ENCODE measurements at places on chromosomes 13 and 19.
A peak's percentile ranks its signal among the peaks of the same experiment; 100 is the strongest.

- H3K27ac ChIP-seq = peak overlapping the region; percentile 33
- DNase-seq = no peak
- H3K4me3 ChIP-seq = no peak overlapping the region
- H3K4me1 ChIP-seq = peaks cover 21% of the 10 kb centered on the region
- peaks cover 85% of the 10 kb centered on the region for H3K36me3 ChIP-seq
Measured at GRCh38 chr19:8487137-8487851, 15.1 kb downstream of the PRAM1 start.

GRCh38 chr13:23985060-23985459, 87.8 kb upstream of the C1QTNF9B start:
- H3K4me3 ChIP-seq = no peak overlapping the region
- H3K36me3 ChIP-seq = no peaks in the 10 kb centered on the region
- DNase-seq = peak; percentile 70
- no peak overlapping the region for H3K27ac ChIP-seq
- H3K27me3 ChIP-seq = no peaks in the 10 kb centered on the region
- H3K4me1 ChIP-seq = peaks cover 17% of the 10 kb centered on the region

DNA sequence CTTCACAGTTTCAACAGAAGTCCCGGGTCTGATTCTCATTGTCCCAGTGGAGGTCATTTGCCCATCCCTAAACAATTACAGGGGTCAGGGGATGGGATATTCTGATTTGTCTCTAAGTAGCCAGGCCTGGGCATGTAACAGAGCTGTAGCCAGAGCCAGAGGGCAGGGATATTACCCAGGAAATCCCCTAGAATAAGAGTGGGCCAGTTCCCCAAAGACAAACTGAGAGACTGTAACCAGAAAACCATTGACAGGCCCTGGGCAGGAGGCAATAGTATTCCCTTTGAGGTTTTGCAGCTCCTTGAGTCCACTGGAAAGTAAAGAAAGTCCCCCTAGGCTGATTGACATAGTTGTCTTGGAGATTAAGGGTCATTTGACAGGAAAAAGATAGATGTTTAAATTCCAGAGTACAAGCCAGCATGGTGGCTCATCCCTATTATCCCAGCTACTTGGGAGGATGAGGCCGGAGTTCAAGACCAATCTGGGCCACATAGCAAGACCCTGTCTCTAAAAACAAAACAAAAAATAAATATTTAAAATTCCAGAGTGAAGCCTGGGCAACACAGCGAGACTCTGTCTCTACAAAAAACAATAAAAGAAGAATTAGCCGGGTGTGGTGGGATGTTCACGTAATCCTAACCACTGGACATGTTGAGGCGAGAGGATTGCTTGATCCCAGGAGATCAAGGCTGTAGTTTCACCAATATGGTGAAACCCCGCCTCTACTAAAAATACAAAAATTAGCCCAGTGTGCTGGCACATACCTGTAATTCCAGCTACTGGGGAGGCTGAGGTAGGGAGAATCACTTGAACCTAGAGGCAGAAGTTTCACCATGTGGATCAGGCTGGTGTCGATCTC, 1.9 kb upstream of the SDHAF1 start:
- no peak overlapping the region for H3K27ac ChIP-seq
- no peaks in the 10 kb centered on the region for H3K27me3 ChIP-seq
- H3K36me3 ChIP-seq = peaks cover 3% of the 10 kb centered on the region
- H3K4me1 ChIP-seq = peaks cover 41% of the 10 kb centered on the region
- DNase-seq = no peak

GRCh38 chr13:44470638-44471562, 97.3 kb downstream of the SERP2 start:
- no peaks in the 10 kb centered on the region for H3K27me3 ChIP-seq
- H3K27ac ChIP-seq = no peak overlapping the region
- no peaks in the 10 kb centered on the region for H3K4me1 ChIP-seq
- H3K36me3 ChIP-seq = no peaks in the 10 kb centered on the region
- H3K4me3 ChIP-seq = no peak overlapping the region
- DNase-seq = no peak

GRCh38 chr13:51557875-51558612, 26.2 kb upstream of the WDFY2 start:
- no peaks in the 10 kb centered on the region for H3K36me3 ChIP-seq
- no peak for DNase-seq
- no peaks in the 10 kb centered on the region for H3K4me1 ChIP-seq

- no peaks in the 10 kb centered on the region for H3K27me3 ChIP-seq
- no peaks in the 10 kb centered on the region for H3K36me3 ChIP-seq
- H3K27ac ChIP-seq = no peak overlapping the region
- H3K4me3 ChIP-seq = no peak overlapping the region
- DNase-seq = no peak
Measured at GRCh38 chr19:51652266-51652665, 5.6 kb upstream of the SIGLEC14 start.

DNA sequence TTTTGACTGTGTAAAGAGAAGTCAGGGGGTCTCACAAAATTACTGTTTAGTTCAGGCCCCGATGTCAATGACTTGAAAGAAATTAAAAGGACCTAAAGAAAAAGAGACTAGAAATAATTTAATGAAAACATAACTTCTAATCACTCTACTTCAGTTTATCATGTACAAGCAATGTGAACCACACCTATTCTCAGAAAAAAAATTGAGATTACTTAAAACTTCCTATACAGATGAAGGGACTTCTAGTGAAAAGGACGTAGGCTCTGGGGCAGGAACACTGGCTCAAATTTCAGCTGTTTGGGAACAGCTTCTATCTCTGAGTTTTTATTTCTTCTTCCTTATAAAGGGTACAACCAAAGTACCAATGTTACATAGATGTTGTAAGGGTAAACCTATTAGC, 38.0 kb downstream of the TPT1 start:
- H3K36me3 ChIP-seq = no peaks in the 10 kb centered on the region
- H3K4me3 ChIP-seq = no peak overlapping the region
- H3K27me3 ChIP-seq = no peaks in the 10 kb centered on the region
- H3K4me1 ChIP-seq = no peaks in the 10 kb centered on the region

DNA sequence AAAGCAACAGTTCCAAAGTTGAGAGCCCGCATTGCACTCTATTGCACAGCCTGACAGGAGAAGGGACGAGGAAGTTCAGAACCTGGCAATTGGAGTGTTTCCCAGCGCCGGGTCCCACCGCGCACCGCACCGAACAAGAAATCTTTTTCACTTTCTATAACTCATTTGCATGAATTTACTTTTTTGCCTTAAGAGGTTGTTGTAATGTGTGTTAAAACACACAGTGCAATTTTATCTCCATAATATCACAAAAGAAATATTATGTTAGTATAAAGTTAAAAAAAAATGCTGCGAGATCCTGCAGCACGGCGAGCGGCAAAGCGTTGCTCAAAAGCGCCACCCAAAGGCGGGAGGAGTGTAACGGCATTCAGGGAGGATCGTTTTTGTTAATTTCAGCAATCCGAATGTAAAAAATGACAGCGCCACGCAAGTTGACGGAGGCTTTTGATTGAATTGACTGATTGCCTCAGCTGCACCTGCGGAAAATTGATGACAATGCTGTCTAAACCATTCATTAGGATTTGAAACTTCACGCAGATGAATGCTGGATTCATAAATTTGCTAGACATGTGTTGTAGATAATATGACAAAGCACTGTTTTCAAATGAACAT, 303.6 kb upstream of the ZNF507 start:
- peak overlapping the region; percentile 31 for H3K4me3 ChIP-seq
- no peaks in the 10 kb centered on the region for H3K36me3 ChIP-seq
- H3K27ac ChIP-seq = no peak overlapping the region
- peaks cover 31% of the 10 kb centered on the region for H3K27me3 ChIP-seq
- no peak for DNase-seq
- peaks cover 23% of the 10 kb centered on the region for H3K4me1 ChIP-seq

- H3K4me1 ChIP-seq = peaks cover 20% of the 10 kb centered on the region
- H3K36me3 ChIP-seq = no peaks in the 10 kb centered on the region
- DNase-seq = peak; percentile 62
Measured at GRCh38 chr13:30443957-30444404, 21.7 kb downstream of the UBE2L5 start.

DNA sequence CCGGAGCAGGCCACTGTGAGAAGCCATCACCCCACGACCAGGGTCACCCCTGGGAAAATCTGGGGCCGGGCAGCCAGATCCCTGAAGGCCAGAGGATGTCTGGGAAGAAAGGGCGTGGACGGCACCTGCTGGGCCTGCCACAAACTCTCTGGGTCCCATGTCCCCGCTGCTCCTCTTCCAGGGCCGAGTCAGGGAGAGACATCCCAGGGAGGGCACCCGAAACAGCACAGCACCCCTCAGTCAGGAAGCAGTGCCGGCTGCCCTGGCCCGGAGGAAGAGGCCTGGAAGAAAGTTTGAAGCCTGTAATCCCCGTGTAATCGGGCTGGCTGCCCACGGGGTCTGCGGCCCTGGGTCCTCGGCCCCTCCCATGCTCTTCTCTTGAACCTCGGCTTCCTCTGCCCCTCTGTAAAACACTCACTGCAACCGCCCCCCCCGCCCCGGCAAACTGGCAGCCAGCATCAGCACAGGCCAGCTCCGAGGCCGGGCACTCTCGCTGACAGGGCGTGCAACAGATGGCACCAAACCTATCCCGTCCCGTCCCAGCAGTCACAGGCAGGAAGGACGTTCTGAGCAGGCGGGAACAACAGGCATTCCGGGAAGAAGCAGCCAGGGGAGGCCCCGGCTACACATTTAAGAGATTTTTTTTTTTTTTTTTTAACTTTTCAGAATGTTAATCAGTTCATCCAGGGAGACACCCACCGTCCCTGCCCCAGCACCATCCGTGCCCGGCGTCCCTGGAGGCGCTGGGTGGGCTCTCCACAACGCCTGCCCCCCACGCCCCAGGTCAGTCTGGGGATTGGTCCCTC, 1.5 kb downstream of the SBNO2 start:
- H3K36me3 ChIP-seq = peaks cover 11% of the 10 kb centered on the region
- H3K4me3 ChIP-seq = peak overlapping the region; percentile 82
- H3K27me3 ChIP-seq = no peaks in the 10 kb centered on the region
- peak overlapping the region; percentile 97 for H3K27ac ChIP-seq

DNA sequence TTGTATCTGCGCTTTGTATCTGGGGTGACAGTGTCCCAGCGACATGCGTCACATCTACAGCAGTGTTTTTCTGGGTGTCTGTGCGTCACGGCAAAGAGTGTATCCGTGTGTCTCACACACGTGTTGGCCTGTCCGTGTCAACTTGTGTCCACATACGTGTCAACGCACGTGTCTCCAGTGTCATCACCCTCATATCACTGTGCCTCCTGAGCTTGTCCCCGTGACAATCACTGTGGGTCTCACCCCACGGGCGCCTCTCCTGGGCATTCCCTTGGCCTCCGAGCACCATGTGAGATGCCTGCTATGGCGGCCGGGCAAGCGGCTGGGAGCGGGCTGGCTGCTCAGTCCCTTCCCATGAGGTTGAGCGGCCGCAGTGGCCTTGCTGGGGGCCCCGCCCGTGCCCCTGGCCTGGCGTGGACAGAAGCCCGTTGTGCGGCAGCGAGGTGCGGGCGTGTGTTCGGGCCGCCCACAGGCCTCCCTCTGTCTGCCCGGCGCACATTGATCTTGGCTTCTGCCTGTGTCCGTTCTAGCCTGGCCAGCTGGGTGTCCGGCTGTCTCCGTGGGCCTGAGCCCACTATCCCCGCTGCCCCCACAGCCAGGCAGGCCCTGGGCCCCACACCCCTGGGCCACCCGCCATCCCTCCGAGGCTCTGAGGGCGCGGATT, 6.4 kb downstream of the NFIX start:
- DNase-seq = no peak
- H3K27me3 ChIP-seq = no peaks in the 10 kb centered on the region
- H3K4me3 ChIP-seq = peak overlapping the region; percentile 56

DNA sequence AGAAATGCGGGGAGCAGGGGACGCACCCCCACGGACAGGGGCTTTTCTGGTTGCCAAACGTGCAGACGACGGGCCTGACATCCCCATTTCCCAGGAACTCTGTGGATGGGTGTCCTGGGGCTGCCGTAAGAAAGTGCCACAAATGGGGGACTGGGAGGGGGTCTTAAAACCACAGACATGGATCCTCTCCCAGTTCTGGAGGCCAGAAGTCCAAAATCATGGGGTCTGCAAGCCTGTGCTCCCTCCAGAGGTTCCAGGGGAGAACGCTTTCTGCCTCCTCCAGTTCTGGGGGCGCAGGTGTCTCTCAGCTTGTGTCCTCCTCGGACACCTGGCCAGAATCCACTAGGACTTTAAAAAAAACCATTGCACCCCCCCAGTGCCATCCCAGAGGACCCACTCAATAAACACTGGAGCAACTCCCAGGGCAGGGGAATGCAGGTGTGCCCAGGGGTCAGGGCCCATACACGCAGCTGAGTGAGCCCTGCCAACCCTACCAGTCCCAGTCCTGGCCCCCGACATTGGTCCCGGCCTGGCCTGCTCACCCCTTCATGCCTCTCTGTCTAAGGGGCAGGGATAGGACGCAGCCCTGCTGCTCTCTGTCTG, 103.9 kb downstream of the GADD45B start:
- H3K4me1 ChIP-seq = peaks cover 57% of the 10 kb centered on the region
- H3K27ac ChIP-seq = peak overlapping the region; percentile 94
- H3K4me3 ChIP-seq = peak overlapping the region; percentile 54
- no peaks in the 10 kb centered on the region for H3K36me3 ChIP-seq
- H3K27me3 ChIP-seq = no peaks in the 10 kb centered on the region

GRCh38 chr13:20567881-20568528, 1.0 kb downstream of the IFT88 start:
- peaks cover 13% of the 10 kb centered on the region for H3K4me1 ChIP-seq
- peak overlapping the region; percentile 95 for H3K27ac ChIP-seq
- H3K27me3 ChIP-seq = no peaks in the 10 kb centered on the region
- DNase-seq = no peak
- H3K4me3 ChIP-seq = peak overlapping the region; percentile 93

Measured in esophagus muscularis mucosa (tissue), 4 donors.